ENCODE measurements at places on chromosomes 13 and 19. TPM values are rescaled to one million over a fixed set of nuclear protein-coding genes. Genes with fewer than 3 reads are reported as not detected.

CD33 gene
- 0.13 TPM for total RNA-seq

TMEM259 gene
- 193 TPM for total RNA-seq

ZNF135 gene
- not detected for total RNA-seq

RNF113B gene
- not detected for total RNA-seq

ZNF296 gene
- total RNA-seq, result 6.7 TPM
